Cardiac fibroblast (primary cell): ENCODE measurements at places on chromosomes 5 and 9.
A peak's percentile ranks its signal among the peaks of the same experiment; 100 is the strongest.

GRCh38 chr9:70466976-70467561 lies 52.6 kb upstream of the KLF9 start:
- peak; percentile 77 for DNase-seq

DNA sequence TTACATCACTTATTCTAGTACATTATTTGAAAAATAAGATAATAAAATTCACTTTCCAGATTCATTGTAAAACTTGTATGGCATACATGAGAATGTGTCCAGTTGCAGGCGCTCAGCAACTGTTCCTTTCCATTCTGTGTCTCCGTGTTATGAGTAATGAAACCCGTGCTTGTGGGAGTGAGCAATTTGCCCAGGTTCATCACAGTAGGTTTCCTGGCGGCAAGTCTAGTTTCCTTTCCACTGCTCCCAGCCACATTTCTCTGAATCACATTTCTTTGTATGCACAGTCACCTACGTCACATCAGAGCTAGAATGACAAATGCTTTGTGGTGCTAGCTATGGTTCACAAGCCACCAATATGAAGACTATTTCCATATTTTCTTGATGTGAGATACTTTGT lies 39.9 kb downstream of the MOCS2 start:
- peak; percentile 93 for DNase-seq

- DNase-seq = peak; percentile 96
Measured at GRCh38 chr9:127183814-127184582, 61.6 kb upstream of the ANGPTL2 start.

DNA sequence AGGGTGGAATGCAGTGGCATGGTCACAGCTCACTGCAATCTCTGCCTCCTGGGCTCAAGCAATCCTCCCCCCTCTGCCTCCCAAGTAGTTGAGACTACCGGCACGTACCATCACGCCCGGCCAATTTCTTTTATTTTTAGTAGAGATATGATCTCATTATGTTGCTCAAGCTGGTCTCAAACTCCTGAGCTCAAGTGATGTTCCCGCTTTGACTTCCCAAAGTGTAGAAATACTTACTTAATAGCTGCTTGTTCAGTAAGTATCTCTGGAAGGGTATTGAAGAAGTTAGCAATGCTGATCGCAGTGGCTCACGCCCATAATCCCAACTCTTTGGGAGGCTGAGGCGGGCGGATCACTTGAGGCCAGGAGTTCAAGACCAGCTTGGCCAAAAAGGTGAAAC lies 35.7 kb upstream of the PLIN2 start:
- peak; percentile 80 for DNase-seq

DNA sequence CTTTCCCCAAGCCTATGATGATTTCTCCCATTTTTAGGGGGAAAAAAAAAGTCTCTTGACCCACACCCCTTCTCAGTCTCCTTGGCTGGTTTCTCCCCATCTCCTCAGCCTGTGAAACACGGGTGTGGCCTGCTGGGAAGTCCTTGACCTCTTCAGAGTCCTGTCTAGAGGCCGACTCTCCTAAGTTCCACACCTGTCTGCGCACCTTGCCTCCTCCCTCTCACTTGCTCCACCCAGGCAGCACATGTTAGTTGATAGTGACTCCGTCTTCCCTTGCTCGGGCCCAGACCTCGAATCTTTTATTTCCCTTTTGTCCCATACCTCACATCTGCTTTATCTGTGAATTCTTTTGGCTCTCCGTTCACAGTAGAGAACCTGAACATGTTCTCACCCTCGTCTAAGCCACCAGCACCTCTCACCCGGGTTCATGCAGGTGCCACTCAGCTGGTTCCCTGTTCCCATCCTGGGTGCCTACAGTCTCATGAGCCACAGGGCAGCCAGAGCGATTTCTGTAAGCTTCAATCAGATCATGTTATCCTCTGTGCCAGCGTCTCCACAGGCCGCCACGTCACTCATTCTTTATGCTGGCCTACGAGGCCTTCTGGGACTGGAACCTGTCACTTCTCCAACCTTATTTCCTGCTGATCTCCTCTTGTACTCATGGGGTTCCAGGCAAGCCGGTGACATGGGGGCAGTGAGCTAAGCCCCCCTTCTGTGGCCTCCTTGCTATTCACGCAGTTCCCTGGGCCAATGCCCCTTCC lies 51.7 kb upstream of the LRRTM2 start:
- DNase-seq = no peak

DNA sequence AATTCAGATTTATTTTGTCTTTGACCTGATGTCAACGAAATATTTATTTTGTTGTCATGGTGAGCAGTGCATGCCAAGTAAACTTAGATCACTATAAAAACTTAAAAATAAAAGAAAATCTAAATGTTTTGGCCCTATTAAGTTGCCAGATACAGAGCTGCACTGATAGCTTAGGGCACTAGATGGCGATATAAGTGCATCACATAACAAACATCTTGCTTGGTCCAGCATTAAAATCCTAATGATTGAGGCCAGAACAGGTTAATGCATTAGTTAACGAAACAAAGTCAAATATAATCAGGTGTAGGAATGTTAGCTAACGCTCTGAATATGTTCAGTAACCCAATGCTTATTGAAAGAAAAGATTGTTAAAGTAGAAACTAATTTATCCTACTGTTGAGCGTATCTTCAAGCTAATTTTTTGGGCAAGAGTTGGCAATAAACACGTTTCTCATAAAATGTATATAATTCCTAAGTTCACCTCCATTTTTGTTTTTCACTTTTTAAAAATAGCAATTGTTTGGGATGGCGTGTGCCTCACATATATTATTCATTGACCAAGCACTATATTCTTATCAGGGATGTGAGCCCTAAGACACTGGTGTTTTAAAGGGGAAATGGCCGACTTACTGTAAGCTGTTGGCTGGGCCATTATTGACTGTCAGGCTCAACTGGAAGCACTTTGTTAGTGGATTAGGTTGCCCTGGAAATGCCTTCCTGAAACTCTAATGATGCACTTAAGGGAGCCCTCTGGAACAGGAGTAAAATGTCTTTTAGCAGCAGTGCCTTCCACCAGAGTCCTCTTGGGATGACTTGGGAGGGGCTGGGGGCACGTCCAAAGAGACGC lies 33.3 kb downstream of the KCTD16 start:
- peak; percentile 90 for DNase-seq
